ENCODE measurements at places on chromosomes 6 and 20.
A peak's percentile ranks its signal among the peaks of the same experiment; 100 is the strongest.

GRCh38 chr6:79009819-79010218 lies 68.2 kb downstream of the PHIP start:
- no peak for DNase-seq

- peak; percentile 94 for DNase-seq
Observed at GRCh38 chr6:15962449-15962764, 166.5 kb upstream of the MYLIP start.

- DNase-seq = no peak
Observed at GRCh38 chr6:2554651-2555260, 196.0 kb downstream of the MYLK4 start.

- DNase-seq = peak; percentile 65
Observed at GRCh38 chr6:22366214-22366613, 69.4 kb upstream of the PRL start.

DNA sequence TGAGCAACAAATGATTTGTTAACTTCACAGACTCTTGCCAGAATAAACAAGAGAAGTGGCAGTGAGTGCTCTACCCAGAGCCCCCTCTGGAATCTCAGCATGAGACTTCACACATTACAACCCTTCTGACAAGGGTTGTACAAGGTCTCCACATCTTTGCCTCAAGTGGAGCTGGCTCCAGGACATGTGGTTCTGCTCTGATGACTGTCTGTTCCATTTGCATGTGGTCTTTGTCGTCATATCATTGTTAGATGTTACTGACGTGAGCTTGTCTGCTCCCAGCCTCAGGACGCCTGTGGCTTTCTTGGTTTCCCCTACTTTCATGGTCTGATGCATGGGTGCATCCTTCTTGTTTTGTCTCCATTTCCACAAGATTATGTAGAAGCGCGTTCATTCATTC lies 115.0 kb downstream of the SLC24A3 start:
- no peak for DNase-seq

- no peak for DNase-seq
Observed at GRCh38 chr20:51725584-51726176, 42.5 kb downstream of the ATP9A start.

GRCh38 chr6:24864343-24864742 lies 65.6 kb upstream of the ARMH2 start:
- peak; percentile 49 for DNase-seq

GRCh38 chr6:52423971-52424381 lies 3.8 kb downstream of the EFHC1 start:
- peak; percentile 90 for DNase-seq

DNA sequence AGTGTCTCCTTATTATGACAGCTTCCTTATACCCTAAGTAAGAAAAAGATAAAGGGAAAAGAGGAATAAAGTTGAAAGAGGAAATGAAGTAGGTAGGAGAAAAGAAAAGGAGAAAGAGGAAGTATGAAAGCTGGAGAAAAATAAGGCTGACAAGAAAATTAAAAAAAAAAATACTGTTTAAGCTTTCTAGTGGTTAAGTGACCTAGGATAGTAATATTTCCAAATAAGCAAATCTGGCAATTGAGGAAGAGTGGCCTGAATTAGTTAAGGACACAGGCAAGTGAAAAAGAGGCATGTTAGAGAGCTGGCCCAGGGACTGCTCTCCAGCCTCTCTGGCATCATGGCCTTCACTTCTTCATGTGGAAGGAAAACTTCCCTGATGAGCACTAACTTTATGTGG lies 76.5 kb upstream of the ADGRF1 start:
- no peak for DNase-seq

DNA sequence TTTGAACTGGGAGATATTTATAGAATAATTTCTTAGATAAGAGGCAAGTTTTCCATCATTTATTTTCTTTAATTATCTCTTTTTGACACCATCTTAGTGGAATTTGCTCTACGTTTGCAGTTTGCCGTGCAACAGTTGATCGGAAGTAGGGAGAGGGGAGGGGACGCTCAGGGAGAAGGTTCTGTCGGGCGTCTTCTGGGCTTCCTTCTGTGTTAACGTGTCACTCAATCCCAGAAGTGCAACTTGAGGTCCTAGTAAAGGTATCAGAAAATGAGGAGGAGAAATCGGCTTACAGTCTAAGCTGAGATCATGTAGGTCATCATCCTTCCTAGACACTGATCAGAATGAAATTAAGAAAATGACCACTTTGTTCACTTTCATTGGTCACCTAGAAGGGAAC lies 149.0 kb upstream of the SNX9 start:
- DNase-seq = no peak

GRCh38 chr6:121657972-121658371 lies 222.5 kb downstream of the GJA1 start:
- DNase-seq = no peak

DNA sequence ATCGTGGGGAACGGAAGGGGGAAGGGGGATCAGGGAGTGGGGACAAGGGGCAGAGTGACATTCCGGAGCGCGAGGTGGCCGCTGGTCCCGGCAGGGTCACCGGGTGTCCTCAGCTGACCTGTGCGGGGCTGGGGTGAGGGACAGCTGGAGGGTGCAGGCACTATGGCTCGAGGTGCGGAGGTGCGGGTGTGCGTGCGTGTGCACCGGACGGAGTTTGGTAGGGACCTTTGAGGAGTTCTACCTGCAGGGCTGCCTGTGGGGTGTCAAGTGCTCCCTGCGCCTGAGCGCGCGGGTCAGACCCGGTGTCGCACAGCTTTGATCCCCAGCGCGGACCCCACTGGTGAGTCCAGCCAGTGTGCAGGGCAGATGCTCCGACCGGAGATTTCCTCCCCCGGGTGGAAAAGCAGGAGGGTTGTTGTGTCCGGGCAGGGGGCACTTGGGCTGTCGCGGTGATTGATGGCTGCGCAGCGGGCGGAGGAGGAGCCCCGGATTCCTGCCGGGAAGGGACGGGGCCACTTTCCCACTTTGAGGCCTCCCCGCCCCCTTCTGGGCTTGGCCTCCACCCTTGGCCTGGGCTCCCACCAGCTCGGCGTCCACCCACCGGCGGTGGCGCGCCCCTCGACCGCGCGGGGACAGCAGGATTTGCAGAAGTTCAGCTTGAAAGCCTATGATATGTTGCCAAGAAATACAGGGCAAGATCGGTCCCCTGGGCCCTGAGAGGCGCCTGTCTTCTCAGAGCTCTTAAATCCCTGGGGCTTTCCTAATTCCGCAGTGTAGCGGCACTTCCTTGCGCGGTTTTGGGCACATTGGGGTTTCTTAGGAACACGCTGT lies 658 bp downstream of the RIN2 start:
- DNase-seq = peak; percentile 40

Data from choroid plexus epithelial cell (primary cell).